ENCODE measurements at places on chromosomes 16 and 17.

DNA sequence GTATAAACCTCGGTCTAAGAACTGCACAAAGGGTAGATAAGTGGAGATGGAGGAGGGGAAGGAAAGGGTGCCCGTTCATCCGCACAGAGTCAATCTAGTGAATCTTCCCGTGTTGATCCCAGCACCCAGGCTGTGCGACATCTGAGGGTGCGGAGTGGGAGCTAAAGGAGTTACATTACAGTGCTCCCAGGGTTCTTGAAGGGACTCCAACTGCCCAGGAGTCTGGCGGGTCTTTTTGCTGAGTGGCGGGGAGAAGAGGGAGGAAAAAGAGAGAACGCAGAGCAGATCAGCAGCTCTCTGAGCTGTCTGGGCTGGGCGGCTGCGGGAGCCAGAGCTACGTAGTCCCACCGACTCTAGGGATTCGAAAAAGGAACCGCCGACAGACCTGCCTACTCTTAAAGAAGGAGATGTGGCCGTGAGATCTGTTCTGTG, 1.6 kb upstream of the CA10 start:
- no peak for DNase-seq

DNA sequence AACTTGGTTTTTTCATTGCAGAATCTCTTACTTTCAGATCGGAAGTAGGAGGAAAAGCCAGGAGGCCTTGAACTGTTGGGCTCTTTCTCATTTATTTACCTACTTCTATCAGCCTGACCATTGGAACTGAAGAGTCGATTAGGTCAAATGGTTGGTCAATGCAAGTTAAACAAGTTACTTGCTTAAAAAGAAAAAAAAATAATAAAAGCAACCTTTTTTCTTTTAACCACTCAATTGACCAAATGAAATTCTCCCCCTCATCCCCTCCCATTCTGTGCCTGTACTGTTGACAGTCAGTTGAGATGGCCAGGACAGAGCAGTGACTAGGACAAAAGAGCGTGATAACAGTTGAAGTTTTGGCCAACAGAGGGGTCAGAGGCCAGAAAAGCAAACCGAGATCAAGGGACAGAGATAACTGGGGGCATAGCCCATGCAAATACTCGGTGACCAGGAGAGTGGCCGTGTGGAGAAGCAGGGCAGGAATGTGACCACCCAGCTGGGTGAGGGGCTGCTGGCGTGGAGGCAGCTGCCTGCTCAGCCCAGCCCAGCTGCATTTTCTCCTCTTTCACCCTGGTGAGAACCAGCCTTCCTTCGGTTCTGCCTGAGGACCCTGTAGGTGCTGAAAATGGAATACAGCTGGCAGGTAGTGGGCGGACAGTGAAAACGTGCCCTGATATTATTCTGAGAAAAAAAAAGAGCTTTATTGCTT, 72.2 kb downstream of the HS3ST3B1 start:
- DNase-seq = no peak

- peak; percentile 81 for DNase-seq
Measured at GRCh38 chr16:12971241-12971640, 69.8 kb downstream of the SHISA9 start.

GRCh38 chr17:7886227-7887037, 2.2 kb upstream of the CHD3 start:
- peak; percentile 78 for DNase-seq

- DNase-seq = no peak
Measured at GRCh38 chr16:84887207-84887606, 67.4 kb downstream of the CRISPLD2 start.

DNA sequence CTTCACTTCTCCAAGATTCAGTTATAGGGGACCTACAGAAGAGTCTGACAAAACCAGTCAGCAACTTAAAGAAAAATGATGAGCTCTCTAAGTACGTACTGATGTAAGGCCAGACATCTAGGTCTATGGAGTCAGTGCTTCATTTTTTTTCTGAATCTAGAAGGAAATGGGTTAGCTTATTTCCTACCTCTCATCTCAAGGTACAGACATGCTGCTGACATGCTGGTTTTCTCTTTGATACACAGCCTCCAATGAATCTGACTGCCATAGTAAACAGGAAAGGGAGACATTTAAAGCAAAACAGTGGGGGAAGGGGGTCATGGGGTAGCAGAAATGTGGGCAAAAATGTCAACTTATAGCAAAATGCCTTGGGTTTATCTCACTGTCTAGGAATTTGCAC, 16.4 kb downstream of the CDR2 start:
- no peak for DNase-seq

GRCh38 chr17:80847496-80848230, 144.0 kb upstream of the CHMP6 start:
- DNase-seq = no peak

DNA sequence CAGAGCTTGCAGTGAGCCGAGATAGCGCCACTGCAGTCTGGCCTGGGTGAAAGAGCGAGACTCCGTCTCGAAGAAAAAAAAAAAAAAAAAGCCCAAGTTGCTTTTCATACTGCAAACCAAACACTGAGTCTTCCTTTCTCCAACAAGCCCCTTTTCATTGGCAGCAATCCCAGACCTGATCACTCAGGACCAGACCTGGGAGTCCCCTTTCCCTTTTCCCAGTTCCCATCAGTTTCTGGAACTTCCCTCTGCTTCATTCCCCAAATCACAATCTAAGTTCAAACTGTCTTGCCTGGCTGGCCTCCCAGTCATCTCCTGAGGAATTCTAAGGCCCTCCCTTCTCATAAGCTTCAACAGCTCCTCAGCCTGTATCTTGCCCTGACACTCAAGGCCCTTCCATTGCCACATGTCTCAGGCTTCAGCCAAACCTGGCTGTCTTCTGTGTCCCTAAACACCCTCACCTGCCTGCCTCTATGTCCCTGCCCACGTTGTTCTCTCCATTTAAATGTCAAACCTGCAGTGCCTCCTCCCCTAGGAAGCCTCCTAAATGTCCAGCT, 11.8 kb upstream of the PHF12 start:
- DNase-seq = no peak

GRCh38 chr16:67028167-67028695, 718 bp upstream of the CBFB start:
- no peak for DNase-seq

DNA sequence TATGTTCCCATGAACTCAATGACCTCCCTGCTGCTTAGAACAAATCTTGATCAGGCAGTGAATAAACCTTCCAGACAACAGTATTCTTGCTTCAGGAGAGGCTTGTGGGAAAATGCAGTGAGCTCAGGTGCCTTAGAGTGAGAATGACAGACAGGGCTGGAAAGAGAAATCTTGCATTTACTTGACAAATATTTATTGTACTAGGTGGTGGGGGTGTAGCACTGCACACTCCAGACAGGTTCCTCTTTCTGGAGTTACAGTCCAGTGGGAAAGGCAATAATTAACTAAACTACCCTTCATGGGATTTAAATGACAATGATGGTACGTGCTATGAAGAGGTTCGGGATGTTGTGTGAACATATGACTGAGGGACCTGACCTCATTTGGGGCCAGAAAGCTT, 182.9 kb downstream of the SHISA9 start:
- no peak for DNase-seq

GRCh38 chr16:77877712-77878347, 89.5 kb downstream of the VAT1L start:
- DNase-seq = no peak

GRCh38 chr17:17434477-17434876, 42.3 kb upstream of the MED9 start:
- no peak for DNase-seq

GRCh38 chr16:74742051-74742481, 32.6 kb downstream of the FA2H start:
- no peak for DNase-seq

- DNase-seq = no peak
Measured at GRCh38 chr17:3719265-3719664, 4.4 kb upstream of the HASPIN start.

- DNase-seq = no peak
Measured at GRCh38 chr16:89705006-89705405, 3.5 kb upstream of the SPATA2L start.

- DNase-seq = no peak
Measured at GRCh38 chr16:87047221-87048037, 269.8 kb downstream of the C16orf95 start.

DNA sequence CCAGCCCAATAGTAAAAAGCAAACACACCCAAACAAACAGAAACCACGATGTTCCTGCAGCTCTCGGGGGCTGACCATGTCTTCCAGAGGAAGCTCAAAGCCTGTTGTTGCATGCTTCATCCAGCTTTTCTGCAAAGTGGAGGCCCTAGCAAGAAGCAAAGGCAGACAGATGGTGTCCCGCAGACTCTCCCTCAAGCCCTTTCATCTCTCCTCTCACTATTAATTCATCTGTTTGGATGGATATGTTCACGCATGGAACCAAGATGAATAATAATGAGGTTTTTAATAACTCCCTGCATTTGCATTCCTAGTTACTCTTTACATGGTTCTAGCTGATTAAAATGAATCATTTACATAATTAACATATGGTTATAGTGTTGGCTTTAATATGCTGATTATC, 36.6 kb downstream of the RBFOX1 start:
- DNase-seq = no peak

GRCh38 chr17:63446753-63447470, 806 bp upstream of the CYB561 start:
- DNase-seq = peak; percentile 14

DNA sequence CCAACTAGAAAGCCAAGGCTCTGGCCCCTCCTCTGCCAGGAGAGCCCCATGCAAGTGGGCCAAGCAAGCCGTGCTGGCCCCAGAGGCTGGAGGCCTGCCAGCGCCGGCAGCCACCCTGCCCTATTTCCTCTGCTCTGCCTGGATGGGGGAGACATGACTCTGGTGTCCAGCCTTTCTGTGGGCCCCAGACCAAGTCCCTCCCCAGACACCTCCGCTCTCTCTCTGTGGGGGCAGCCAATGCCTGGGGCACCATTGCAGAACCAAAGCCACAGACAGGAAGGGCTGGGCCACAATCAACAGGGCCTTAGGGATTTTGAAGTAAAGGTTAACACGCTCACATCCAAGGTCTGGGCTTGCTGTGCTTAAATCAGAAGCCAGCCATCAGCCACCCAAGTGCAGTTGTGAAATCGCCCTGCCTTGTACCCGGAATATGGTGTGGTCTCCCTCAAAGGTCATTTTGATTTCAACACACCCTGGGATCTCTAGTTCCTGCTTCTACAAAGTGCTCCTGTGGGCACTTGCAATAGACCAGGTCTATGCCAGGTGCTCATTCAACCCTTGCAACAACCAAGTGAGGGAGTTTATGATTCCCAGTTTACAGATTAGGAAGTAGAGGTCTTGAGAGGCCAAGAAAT, 63.5 kb upstream of the TEX2 start:
- DNase-seq = no peak

DNA sequence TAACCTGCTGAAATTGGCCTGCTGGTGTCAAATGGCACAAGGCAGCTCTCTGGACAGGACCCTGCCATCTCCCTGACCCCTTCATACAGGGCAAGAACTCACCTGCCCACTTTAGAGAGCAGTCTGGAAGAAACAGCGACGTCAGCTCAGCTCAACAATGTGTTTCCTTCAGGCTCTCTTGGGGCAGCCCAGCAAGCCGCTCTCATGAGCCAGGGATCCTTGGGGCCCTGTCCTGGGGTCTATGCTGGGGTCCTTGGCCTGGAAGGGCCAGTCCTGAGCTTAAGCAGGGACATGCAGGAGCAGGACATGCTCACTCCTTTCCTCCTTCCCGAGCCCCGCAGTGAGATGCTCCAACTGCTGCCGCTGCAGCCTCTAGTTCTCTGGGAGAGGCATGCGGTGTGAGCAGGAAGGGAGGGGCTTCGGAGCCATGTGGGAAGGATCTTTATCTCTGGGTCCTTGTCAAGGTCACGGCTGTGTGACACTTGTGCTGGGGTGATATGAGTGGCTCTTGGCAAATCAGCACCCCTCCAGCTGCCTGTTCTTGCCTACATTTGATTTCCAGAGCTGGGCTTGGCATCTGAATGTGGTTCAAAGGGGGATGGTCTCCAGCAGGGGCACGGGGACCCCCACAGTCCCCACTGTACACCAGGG, 3.4 kb downstream of the C1QTNF1 start:
- no peak for DNase-seq

- no peak for DNase-seq
Measured at GRCh38 chr16:2835638-2836493, 5.8 kb downstream of the ZG16B start.

DNA sequence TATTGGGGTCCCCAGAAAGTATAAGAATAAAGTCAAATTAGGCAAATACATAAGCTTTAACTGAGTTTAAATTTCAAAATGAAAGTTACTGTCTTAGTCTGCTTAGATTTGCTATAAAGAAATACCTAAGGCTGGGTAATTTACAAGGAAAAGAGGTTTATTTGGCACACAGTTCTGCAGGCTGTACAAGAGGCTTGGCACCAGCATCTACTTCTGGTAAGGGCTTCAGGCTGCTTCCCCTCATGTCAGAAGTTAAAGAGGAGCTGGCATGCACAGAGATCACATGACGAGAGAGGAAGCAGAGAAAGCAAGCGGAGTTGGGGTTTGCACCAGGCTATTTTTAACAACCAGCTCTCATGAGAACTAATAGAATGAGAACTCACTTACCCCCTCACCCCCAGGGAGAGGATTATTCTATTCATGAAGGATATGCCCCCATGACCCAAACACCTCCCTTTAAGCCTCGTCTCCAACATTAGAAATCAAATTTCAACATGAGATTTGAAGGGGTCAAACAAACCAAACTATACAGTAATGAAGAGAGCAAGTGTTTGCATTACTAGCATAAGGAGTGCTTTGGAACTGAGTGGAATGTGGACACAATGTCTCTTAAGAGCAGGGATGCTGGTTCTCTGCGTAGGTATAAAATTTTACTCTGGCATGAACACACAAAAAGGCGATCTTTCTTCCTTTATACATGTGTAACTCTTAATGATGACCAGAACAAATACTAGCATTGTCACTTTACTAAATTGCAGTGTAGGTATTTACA, 292.8 kb upstream of the PMFBP1 start:
- no peak for DNase-seq

DNA sequence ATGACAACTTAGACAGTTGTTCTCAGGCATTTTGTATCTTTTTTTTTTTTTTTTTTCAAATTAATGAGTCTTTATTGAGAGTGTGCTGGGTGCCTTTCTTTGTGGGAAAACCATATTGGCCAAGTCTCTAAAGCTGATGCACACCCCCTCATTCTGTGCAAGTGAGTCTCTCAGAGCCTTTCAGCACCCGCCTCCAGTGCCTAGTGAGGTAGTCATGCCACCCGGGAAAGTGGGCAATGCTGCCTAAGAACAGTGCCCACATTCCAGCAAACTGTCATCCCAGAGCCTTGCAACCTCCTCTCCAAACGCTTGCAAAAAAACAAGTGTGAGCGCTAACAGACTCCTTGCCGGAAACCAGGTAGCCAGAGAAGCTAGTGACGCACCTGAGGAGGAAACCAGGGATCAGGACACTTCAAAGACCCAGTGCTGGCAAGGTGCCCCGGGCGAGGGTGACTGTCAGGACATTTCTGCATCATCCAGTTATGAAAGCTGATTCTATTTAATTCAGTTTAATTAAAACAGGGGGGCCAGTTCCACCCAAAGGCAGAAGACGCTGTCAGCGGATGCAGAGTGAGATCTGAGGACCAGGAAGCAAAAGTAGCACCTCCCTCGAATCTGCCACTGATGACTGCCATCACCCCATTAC, 34.9 kb downstream of the SMARCE1 start:
- DNase-seq = no peak

GRCh38 chr16:80909720-80910119, 97.0 kb downstream of the CMC2 start:
- no peak for DNase-seq

- DNase-seq = no peak
Measured at GRCh38 chr17:72519598-72519936, 398.7 kb downstream of the SOX9 start.

- no peak for DNase-seq
Measured at GRCh38 chr17:81482673-81483072, 29.9 kb downstream of the ACTG1 start.
